Fibroblast of the conjunctiva (primary cell): ENCODE measurements at places on chromosomes 1 and 21.
A peak's percentile ranks its signal among the peaks of the same experiment; 100 is the strongest.

GRCh38 chr1:186842547-186842946 is 13.8 kb downstream of the PLA2G4A start:
- no peak for DNase-seq

GRCh38 chr21:41071258-41072171 is 96.4 kb upstream of the BACE2 start:
- no peak for DNase-seq

GRCh38 chr1:35726450-35727433 is 8.1 kb upstream of the C1orf216 start:
- peak; percentile 52 for DNase-seq

GRCh38 chr1:181089676-181090544 is 1.4 kb downstream of the IER5 start:
- no peak for DNase-seq

DNA sequence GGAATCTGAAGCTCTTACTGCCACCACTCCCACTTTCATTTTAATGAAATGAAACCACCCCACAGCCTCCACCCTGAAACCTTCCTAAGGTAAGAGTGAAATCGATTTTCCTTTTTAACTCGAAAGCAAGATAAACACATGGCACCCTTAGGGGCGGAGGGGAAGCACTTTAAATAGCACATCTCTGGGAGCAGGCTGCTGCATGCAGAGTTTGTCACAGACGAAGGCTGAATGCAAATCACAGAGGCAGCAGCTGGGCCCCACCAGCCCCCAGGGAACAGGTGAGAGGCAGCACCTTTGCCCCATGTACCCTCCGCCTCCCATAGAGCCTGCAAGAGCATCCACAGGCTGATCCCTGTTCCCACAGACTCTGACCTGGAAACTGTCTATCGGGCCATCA is 60.0 kb upstream of the GRIK3 start:
- DNase-seq, result no peak

GRCh38 chr1:73860421-73860950 is 337.5 kb downstream of the LRRIQ3 start:
- DNase-seq, result no peak

DNA sequence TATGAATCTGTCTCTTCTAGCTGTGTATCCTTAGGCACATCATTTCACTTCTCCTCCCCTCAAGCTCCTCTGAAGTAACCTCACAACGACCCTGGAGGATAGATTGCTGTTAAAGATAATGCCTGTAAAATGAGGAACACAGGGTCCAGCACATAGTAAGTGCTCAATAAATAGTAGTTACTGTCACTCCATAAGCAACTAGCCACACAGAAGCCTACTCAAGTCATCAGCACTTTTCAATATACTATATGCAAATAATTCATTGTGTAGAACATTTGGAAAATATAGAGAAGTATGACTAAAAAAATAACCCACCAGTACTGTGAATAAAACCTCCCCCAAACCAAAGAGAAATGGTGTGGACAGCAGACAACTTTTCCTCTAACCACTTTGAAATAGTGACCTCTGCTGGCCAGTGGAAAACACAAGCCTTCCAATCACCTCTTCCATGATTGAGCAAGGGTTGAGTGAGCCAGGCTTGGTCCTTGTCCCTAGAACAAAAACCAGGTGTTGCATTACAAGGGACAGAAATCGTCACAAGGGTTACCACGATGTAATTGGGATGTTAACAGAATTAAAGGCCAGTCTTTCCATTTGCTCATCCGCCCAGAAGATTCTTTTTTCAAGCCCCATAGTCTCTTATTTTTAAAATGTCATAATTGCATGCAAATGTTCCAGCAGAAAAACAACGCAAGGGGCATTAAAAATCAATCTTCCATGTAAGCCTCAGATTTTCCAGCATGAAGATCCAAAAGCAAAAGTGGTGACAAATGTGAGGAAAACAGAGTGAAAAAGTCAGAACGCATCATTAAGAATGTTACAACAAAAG is 15.7 kb upstream of the GLIS1 start:
- peak; percentile 63 for DNase-seq

DNA sequence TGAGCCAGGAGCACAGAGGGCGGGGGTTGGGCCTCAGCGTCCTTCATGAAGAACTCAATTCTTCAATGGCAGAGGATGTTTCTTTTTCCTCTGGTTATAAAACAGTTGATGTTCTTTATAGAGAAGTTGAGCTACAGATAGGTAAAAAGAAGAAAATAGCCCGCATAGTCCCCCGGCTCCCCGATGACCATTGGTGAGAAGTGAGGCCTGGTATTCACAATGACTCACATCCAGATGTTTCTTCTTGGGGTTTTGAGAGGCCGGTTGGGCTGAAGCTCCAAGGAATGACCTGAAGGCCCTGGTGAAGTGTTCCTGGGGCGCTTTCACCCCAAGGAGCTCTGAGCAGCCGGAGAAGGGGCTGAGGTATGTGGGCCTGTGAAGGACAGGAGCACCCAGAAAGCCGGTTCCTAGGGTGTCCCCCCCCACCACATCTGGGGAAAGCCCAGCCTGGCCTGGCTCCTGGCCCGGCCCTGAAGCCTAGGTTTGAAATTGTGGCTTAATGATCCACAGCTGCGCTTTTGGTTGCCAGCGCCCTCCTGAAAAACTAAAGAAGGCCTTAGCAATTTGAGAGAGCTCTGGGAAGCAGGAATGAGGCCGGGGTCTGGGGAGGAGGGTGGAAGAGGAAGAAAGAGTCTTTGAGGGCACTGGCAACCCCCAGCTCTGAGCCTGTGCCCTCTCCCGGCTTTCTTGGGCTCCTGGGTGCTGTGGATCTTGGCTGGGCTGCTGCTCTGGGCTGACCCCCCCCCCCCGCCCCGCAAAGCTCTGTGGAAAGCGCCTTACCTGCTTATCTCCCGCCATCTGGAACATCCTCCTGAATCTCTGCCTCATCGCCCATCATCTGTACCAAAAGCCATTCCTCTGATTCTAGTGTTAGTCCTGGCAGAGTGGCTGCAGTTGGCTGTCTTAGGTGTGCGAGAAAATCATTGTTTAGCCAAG is 444.7 kb downstream of the CAMTA1 start:
- DNase-seq, result peak; percentile 18

DNA sequence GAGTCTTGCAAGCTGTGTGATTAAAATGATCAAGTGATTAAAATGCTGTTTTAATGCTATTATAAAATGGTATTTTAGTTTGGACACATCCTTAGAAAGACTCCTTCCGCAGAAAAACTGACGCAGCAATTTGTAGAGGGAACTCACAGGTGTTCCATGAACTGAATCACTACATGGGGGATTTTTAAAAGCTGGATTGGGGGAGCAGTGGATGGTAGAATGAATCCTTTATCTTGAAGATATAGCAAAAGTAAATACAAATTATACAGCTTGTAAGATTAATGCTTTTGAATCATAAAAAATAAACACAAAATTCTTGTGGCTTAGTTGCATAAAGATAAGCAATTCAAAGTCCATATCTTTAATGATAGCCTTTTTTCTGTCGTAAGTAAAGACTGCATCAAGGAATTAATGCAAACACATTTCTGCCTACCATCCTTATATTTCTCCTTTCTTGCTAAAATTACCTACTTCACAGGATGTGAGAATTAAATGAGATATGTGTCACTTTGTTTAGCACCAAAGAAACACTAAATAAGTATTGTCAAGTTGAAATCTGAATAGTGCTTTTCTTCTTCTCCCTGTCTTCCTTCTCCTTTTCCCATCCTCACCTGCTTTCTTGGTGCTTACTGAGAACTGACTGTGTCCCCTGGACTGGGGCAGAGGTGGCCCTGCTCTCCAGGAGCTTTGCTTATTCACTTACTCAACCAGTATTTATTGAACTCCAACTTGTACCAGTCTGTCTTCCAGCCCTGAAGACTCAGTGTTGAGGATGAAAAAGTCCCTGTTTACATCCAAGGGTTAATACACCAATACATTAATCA is 61.5 kb upstream of the F3 start:
- no peak for DNase-seq

DNA sequence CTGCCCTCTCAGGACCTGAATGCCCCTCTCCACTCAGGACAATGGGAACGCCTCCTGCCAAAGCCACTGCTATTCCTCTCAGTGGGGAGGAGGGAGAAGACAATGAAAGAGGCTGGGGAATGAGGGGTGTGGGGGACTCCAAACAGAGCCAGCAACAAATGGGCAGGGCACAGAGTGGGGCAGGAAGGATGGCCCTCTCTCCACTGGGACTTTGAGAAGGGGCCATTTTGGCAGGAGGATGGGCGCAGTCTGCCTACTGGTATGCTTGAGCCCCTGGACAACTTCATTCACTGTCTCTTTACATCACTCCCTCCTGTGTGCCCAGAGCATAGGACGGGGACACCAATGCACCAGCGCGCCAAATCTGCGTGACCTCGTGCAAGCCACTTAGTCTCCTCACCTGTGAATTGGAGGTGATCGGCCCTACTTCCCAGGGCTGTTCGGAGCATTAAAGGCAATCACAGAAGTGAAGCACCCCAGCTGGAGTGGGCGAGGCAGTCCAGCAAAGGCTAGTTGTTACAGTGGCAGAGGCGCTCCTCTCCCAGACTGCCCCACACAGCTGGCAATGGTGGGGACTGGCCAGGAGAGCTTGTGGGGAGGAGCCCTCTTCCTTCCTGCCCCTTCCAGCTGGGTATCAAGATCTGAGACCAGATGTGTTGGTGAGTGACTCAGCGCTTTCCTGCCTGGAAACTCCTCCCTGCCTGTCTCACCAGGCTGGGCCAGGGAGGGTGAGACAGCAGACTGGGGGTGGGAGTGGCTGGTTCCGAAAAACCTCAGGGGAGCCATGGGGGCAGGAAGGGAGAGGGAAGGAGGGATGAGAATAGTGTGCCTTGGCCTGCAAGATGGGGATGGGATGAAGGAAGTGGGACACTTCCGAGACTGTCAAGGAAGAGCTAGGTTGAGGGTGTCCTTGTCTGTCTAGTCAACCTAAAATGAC is 22.4 kb upstream of the SYNC start:
- DNase-seq, result peak; percentile 90

- no peak for DNase-seq
These were observed at the start of gene HCRTR1 for GRCh38 chr1:31617218-31617915. Gene HCRTR1, plus strand, starts transcription at chr1:31617689. Its CDS starts 1,504 bp downstream, at chr1:31619193.

DNA sequence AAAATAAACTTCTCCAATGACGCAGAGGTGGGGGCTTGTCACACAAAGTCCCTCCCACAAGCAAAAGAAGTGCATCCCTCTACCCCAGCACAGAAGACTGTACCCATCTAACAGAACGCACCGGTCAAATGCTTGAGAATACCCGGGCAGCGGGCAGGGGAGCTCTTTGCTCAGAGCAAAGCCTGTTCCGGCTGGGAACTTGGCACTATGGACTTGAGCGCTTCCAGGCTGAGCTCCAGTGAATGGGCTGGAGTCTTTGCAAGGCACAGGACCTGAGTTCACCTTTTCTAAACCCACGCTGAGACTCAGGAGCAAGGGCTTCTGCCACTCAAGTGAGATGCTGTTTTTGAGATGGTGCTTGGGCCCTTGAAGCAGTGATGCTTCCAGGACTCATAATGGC is 20.3 kb downstream of the RHBG start:
- no peak for DNase-seq

DNA sequence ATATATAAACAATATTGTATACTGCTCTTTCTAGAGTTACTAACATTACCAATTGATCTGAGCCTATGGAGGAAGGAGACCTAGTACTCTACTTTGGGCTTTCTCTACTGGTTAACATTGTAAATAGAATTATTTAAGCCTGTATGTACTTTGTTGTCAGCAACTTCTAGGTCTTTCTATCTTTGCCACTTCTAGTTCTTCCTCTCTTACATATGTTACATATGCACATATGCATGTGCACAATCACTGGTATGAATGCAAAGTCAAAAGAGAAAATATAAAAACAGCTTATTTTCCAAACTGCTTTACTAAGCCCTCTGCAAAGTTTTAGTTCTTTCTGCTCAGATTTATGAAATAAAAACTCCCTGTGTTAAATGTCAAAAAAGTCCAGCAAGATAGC is 84.3 kb downstream of the PTPRC start:
- DNase-seq, result no peak

GRCh38 chr21:36960676-36961284 is 5.7 kb downstream of the HLCS start:
- DNase-seq, result no peak

DNA sequence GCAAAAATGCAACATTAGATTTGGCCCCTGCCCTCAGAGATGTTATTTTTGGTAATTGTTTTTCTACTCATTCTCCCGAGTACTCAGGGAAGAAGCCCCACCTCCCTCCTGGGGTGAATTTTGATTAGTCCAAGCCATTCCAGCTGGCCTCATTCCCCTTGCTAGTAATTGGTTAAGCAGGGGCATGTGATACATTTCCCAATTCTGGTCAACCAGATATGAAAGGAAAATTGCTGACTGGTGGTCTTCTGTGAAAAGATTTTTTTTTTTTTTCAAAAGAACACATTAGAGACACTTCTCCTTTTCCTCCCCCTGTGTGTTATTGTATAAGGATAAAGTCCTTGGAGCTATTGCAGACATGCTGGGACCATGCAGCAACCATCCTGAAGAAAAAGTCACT is 71.1 kb upstream of the AKT3 start:
- no peak for DNase-seq

GRCh38 chr21:31597683-31598082 is 61.8 kb upstream of the SOD1 start:
- no peak for DNase-seq

- no peak for DNase-seq
These were observed 21.8 kb downstream of the CAPN9 start for GRCh38 chr1:230768903-230769570.

DNA sequence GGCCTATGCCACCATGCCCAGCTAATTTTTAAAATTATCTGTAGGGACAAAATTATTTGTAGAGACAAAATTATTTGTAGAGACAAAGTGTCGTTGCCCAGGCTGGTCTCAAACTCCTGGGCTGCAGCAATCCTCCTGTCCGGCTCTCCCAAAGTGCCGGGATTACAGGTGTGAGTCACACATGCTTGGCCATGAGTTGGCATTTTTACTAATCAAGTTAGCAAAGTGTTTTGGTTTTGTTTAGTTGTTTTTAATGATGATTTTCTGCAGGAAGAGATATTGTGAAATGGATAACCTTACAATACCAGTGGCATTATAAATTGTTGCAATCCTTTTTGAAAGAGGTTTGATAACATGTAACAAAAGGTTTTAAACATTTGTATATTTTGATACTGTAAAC is 65.3 kb upstream of the MAGI3 start:
- no peak for DNase-seq

- DNase-seq, result no peak
These were observed 8.0 kb upstream of the IFNLR1 start for GRCh38 chr1:24195136-24195535.

- no peak for DNase-seq
These were observed 35.7 kb upstream of the SIM2 start for GRCh38 chr21:36663033-36663855.

GRCh38 chr1:240245629-240246020 is 153.9 kb downstream of the FMN2 start:
- no peak for DNase-seq

- no peak for DNase-seq
These were observed 77.4 kb upstream of the BACH1 start for GRCh38 chr21:29221253-29221744.

GRCh38 chr21:17610911-17611310 is 1.8 kb downstream of the BTG3 start:
- no peak for DNase-seq
